ENCODE measurements at places on chromosomes 1 and 21.
A peak's percentile ranks its signal among the peaks of the same experiment; 100 is the strongest.

DNA sequence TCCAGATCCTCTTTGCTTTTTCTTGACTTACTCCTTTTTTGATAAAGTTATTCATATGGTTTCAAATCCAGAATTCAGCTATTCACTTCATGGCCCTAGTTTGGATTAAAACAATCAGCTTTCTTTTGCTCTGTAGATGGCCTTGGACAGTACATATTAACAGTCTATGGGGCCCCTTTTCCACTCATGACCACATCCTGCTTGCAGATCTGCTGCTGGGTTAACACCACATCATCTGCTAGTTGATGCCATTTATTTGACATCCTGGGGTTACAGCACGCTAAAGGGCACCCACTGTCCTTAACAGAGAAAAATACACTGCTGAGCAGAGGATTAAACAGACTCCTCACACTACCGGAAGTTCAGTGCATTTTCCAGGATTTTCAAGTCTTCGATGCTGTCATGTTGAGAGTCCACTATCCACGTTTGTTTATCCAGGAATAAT is 941 bp upstream of the IFI16 start:
- DNase-seq: peak; percentile 51

GRCh38 chr1:230330157-230330556 is 96.0 kb downstream of the PGBD5 start:
- DNase-seq: no peak

DNA sequence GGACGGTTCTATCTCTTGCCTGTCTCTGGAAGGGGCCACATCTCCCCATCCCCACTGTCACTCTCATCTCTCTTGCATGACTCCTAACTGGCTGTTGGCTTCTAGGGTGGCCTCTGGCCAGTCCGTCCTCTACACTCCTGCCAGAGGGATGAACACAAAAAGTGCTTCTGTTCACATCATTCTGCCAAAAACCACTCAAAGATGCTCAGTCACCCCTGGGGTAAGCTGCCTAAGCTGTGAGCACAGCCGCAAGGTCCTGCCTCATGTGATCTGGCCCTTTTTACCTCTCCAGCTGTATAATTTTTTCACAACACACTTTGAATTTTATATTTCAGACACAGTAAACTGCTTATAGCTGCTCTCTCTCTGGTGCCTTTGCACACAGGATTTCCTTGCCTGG is 97.6 kb upstream of the CD34 start:
- DNase-seq: no peak

- DNase-seq: peak; percentile 36
Observed at GRCh38 chr21:29195981-29196669, 65.7 kb downstream of the MAP3K7CL start.

DNA sequence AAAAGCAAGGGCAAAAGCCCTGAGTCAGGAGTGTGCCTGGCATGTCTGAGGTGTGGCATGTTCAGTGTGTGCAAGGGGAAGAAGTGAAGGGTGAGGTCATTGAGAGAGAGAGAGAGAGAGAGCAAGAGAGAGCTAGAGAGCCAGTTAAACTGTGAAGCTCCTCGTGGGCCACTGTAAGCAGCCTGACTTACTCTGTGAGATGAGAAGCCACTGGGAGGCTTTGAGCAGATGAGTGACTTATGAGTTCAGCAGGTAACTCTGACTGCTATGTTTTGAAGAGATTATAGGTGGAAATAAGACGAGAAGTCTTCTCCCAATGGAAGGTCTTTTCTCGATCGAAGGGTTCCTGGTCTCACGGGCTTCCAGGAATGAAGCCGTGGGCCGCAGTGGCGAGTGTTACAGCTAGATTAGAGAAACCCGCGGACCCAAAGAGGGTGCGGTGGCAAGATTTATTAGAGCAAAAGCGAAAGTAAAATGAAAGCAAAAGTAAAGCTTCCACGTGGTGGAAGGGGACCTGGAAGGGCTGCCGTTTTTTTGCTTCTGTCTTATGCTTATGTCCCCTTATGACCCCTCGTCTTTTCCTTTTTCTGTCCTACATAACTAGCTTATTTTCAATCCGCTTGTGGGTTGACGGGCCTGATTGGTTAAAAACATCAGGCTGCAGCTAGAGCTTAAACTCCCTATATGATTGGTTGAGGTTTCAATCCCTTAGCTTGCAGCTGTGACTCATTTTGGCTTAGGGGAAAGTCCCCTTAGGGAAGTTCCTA is 323.1 kb upstream of the FAM78B start:
- no peak for DNase-seq

- DNase-seq: no peak
Observed at GRCh38 chr1:33815061-33815460, 48.8 kb upstream of the HMGB4 start.

GRCh38 chr21:38319781-38320180 is 63.0 kb downstream of the KCNJ15 start:
- no peak for DNase-seq

- no peak for DNase-seq
Observed at GRCh38 chr1:77413541-77414335, 131.9 kb downstream of the AK5 start.

DNA sequence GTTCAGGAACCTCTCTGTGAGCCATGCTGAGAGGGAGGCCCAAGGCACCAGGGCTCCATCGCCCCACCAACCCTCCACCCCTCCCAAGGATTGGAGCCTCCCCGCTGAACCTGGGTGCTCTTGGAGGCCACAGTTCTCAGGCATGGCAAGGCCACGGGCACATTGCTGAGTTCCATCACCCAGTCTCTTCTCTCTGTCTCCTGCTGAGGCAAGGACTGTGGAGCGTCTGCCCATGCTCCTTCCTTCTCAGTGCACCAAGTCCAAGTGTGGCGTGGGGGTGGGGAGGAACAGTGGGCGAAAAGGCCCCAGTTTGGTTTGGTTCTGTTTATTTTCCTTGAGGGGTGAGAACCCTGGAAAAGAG is 2.8 kb upstream of the KNCN start:
- no peak for DNase-seq

GRCh38 chr1:115295904-115296696 is 41.9 kb downstream of the NGF start:
- no peak for DNase-seq

- DNase-seq: no peak
Observed at GRCh38 chr1:148290881-148291280, 138.8 kb upstream of the NBPF11 start.

DNA sequence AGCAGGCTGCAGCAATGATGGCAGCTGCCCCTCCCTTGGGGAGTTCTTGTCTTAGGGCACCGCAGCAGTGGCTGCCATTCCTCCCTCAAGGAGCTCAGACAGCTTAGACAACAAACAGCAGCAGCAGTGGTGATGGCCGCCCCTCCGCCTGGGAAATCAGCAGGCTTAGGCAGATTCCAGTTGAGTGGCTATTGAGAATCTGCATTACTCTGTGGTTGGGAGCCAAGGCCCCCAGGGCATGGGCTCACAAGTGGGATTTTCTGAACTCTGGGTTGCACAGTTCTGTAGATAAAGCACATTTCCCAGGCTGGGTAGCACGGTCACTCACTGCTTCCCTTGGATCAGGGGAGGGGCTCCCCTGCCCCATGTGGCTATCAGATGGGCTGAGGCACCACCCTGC is 1280.7 kb upstream of the TMPRSS15 start:
- DNase-seq: no peak

DNA sequence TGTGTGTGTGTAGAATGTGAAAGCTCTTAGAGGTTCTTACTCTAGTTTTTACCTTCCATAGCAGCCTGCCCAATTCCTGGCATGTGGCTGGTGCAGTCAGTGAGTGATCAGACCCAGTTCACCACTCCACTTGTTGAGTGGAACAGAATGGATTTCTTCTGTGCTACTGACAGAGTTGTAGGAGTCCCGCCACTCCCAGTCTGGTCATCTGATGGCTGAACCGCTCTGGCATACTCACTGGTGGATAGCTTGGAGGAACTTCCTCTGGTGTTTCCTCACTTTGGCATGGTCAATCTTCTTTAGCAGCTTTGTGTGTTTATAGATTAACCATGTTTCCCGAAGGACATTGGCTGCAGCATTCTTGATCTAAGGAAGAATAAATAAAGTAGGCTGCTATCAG is 106.7 kb upstream of the ADAR start:
- DNase-seq: no peak

DNA sequence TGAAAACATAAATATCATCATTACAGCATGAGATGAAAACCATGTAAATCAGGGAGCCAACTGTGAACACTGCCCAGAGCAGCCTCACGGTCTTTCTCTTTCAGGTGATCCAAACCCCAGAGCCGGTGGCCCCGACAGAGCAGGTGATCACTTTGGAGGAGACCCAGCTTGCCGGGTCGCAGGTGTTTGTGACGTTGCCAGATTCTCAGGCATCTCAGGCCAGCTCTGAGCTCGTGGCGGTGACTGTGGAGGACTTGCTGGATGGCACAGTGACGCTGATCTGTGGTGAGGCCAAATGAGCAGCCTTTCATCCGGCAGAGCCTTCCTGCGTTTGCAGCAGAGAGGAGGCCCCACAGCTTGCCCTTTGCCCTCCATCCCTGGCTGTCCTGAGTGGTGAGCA is 37.2 kb upstream of the EPHA8 start:
- no peak for DNase-seq

DNA sequence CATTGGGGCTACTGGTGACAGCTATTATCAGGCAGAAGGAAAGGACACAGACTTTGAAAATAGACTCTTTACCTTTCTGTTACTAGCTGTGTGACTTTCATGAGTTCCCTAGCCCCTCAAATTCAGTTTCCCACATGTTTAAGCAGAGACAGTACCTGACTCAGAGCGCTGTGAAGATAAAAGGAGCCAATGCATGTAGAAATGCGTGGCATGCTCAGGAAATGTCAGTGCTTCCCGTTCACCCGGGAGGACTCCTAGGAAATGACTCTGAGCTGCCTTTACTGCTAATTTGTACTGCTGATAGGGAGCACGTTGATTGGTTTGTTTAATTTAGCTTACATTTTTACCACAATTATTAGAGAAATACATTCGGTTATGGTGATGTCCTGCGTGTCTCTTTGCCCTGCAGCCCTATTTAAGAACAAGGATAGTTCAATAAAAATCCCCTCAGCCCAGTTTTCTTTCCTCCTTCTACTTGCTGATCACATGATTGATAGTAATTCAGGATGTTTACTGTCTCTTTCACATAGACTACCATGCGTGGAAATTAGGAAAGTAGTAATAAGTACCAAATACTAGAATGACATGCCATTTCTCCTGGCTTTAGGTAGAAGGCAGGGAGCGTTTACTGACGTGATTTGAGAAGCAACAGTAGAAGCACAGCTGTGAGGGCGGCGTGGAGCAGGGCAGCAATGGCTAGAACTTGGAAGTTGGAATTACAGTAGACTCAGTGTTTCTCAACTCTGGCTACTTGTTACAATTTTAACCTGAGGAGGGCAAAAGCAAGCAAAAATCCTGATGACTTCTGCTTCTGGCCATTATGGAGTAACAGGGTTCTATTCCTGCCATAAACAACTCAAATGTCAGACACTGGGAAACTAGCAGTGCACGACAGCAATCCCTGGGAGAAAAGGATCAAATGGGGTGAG is 15.9 kb downstream of the PDIK1L start:
- DNase-seq: no peak

GRCh38 chr1:15042866-15043265 is 110.7 kb upstream of the TMEM51 start:
- DNase-seq: no peak

- DNase-seq: no peak
Observed at GRCh38 chr1:1399872-1400575, 889 bp upstream of the CCNL2 start.

DNA sequence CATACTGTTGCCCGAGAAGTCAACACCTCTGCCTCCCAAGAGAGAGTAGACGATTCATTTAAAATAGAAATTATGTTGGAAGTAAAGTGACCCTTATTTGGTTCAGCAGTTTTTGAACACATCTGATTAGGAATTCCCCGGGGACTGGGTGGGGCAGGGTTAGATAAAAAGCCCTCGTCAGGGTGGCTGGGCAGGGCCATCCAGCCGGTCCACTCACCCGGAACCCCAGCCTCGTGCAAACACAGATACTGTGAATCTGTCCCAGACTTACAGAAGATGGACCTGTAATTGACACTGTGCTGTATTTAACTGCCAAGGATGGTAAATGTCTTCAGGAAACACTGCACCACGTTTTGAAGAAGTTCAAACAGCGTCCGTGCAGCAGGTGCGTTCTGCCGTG is 63.7 kb downstream of the PRDM16 start:
- DNase-seq: no peak

- no peak for DNase-seq
Observed at GRCh38 chr1:73813716-73814115, 384.3 kb downstream of the LRRIQ3 start.

DNA sequence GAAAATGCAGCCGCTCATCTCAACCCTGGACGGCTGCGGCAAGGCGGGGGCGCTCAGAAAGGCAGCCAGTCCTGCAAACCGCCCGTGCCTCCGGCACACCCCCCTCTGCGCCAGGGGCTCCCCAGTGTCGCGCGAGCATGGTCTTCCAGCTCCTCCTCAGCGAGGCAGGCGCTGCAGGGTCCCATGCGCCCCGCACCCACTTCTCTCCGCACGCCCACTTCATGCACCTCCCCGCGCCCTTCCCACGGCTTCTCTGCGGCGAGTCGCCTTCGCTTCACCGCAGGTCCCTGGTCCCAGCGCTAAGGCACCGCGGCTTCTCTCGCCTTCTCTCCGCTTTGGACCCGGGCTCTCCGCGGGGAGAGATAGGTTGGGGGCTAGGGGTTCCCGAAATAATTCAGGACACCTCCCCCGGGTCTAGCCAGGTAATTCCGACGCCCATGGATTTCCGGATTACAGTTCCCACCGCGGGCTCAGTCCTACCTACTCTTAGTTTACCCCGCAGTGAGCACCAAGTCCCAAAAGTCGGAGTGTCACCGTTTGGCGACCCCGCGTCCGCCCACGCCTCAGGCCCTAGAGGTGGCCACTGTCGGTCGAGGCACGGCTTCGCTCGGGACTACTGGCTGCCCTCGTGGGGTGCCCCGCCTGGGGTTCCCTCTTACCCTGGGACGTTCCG is 67.5 kb downstream of the SYT2 start:
- no peak for DNase-seq
